H9 (cell line): ENCODE measurements at places on chromosomes 5 and 9. TPM values are rescaled to one million over a fixed set of nuclear protein-coding genes. Genes with fewer than 3 reads are reported as not detected.

GRCh38 chr9:136189394-136190236 is 15.3 kb downstream of the LHX3 start:
- no peak for DNase-seq

DNA sequence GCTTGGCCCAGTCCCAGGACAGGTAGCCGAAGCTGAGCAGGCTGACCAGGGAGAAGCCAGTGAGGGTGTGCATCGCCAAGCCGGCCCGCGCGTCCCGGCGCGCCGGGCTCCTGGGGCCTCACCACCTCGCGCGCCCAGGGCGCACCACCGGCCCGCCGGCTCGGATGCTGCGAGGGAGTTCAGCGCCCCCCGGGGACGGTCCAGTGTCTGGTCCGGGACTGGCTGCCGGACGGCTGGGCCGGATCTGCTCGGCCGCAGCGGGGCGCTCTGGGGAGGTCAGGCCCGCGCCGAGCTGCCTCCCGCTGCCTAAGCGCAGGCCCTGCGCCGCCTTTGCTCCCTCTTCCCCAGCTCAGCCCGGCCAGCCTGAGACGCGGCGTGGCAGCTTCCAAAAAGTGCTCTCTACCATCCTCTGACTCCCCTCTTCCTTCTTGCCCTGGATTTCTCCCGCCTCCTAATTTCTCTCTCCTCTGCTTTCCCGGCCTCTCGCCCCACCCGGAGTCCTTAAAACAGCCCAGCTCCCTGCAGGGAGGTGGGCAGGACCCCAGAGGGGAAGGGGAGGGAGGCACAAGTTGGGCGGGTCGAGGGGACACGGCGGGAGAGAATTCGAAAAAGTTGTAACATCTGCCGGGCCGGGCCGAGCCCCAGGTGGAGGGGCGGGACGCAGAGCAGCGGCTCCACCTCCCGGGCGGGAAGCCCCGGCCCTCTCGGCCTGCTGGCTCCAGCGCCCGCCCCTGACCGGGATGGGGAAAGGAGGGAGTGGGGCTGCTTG is at the start of gene ARSI:
TSS of gene ARSI (minus strand) at position 605 of the 769 bp plus-strand sequence. CDS start at position 73, 532 bp downstream.
- DNase-seq: peak; percentile 89

NUTM2F gene
- total RNA-seq: 0.15 TPM in 1 of 2 replicates, not detected in the other

GRCh38 chr5:6833406-6833805 is 120.2 kb downstream of the TENT4A start:
- no peak for DNase-seq

DNA sequence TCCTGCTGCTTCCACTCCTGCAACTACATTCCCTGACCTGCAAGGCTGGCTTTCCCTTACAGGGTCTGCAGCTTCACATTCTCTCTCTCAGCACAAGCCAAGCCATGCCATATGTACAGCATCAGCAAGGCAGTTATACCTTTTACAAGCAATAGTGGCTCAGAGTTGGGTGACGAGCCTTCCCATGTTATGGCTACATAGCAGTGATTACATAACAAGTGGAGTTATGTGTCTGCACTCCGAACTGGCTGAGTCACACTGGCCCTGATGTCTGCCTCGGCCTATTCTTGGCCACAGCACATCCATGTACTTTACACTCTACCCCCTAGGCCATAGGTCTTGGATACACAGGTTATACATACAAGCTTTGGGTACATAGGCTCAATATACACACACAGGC is 52.0 kb upstream of the SNCAIP start:
- DNase-seq: no peak

HRH2 gene
- 3.3 and 3.6 TPM in 2 replicates for total RNA-seq

GRCh38 chr9:68983522-68984424 is 30.1 kb downstream of the PRKACG start:
- no peak for DNase-seq

RIOK2 gene
- total RNA-seq: 39.5 and 42.2 TPM in 2 replicates

RMRP gene
- total RNA-seq: 18,417 and 20,652 TPM in 2 replicates

GRCh38 chr9:130321539-130321938 is 56.0 kb downstream of the HMCN2 start:
- no peak for DNase-seq

- no peak for DNase-seq
Observed at GRCh38 chr5:69468631-69469030, 24.0 kb upstream of the OCLN start.

GRCh38 chr9:90629354-90629753 is 13.3 kb downstream of the DIRAS2 start:
- DNase-seq: no peak

DNA sequence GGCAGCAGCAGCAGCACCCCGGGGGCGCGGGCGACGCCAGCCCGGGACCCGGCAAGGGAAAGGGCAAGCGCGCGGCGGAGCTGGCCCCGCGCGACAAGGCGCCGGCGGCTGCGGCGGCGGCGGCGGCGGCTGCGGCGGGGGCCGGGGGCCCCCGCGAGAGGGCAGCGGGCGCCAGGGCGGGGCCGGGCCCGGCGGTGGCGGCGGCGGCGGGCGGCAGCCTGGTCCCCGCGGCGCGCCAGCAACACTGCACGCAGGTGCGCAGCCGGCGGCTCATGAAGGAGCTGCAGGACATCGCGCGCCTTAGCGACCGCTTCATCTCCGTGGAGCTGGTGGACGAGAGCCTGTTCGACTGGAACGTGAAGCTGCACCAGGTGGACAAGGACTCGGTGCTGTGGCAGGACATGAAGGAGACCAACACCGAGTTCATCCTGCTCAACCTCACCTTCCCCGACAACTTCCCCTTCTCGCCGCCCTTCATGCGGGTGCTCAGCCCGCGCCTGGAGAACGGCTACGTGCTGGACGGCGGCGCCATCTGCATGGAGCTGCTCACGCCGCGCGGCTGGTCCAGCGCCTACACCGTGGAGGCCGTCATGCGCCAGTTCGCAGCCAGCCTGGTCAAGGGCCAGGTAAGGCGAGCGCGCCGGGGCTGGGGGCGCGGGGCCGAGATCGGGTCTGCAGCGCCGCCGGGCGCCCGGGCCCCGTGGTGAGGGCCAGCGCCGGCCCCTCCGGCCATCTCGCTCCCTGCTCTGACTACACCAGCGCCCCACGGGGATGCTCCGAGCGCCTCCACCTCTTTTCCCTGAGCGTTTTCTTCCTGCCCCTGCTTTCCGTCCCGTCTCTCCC is at the start of gene UBE2QL1:
TSS of gene UBE2QL1 (plus strand) at position 238 of the 843 bp plus-strand sequence. CDS start at position 273, 35 bp downstream.
- DNase-seq: peak; percentile 45

LRRC19 gene
- not detected in 2 replicates for total RNA-seq

DNA sequence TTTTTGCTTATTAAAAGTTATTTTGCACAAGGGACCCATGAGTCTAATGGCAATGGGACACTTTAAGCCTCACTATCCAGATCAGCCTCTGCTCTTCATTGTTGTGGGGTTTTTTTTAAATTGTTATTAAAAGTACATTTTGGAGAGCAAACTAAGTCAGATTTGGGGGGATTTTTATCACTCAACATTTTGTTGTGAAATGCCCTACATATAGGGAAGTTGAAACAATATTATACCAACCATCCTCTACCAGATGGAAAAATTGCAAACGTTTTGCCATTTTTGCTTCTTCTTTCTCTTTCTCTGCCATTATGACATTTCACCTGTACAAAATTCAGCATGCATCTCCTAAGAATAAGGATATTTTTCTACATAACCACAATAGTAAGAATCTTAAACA is 75.3 kb downstream of the SLC1A3 start:
- no peak for DNase-seq

SMIM33 gene
- total RNA-seq: not detected in 2 replicates

- DNase-seq: peak; percentile 70
Observed at GRCh38 chr5:149932445-149933350, 11.9 kb downstream of the PDE6A start.

DNA sequence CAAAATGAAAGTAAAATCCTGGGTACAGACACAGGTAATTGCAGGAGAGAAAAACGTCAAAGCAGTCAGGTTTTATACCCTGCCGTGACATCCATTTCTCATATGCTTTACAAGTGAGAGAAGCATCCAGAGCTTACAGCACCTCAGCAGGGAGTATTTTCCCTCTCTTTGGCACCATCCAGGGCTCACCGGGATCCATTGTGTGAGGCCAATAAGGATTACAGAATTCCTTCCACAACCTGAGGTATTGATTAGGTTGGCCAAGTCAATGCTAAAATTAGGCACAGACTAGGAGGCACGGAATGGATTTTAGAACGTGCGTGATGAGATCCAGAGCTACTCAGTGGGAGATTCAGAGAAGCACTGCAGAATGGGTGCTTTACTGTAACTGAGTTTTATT is 296.6 kb downstream of the FBXL7 start:
- no peak for DNase-seq

DNA sequence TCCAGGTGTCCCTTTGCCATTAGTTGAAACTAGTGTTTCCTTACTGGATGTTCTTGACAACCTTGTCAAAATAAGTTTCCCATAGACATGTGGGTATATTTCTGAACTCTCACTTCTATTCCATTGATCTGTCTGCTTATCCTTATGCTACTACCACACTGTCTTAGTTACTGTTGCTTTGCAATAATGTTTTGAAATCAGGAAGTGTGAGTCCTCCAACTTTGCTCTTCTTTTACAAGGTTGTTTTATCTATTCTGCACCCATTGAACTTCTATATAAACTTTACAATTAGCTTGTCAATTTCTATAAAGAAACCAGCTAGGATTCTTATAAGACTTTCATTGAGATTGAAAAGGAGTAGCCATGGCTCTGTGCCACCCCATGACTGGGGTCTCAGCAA is 24.3 kb downstream of the CD14 start:
- no peak for DNase-seq

GRCh38 chr5:84861306-84861705 is 476.6 kb upstream of the EDIL3 start:
- no peak for DNase-seq

GRCh38 chr5:133371371-133372155 is 240.8 kb downstream of the FSTL4 start:
- no peak for DNase-seq

- DNase-seq: no peak
Observed at GRCh38 chr9:82124090-82124489, 135.5 kb downstream of the SPATA31D1 start.

KIF24 gene
- total RNA-seq: 3.7 and 4.0 TPM in 2 replicates

DNA sequence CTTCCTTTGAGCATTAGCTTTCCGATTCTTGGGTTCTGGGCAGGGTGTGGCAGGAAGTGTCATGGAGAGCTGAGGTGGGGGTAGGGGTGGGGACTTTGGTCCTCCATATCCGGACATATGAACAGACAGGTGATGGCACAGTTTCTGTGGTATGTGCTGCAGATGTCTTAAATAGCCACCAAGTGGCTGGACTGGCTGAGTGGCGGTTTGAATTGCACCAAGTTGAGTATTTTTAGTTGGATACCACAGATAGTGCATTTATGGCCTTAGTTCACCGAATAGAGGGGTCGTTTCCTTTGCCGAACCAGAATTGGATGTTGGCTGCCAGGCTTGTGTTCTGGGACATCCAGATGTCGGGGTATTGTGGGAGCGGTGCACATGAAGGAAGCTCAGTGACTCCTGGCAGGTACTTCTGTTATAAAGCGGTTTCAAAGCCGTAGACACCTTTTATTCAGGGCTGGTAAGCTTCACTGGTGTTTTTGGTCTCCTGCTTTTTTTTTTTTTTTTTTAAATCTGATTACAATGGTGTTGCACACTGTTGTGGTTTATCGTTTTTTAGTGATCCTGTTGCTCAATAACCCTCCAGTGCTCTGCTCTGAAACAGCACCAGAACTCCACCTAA is 15.1 kb upstream of the TNFAIP8 start:
- no peak for DNase-seq

DNA sequence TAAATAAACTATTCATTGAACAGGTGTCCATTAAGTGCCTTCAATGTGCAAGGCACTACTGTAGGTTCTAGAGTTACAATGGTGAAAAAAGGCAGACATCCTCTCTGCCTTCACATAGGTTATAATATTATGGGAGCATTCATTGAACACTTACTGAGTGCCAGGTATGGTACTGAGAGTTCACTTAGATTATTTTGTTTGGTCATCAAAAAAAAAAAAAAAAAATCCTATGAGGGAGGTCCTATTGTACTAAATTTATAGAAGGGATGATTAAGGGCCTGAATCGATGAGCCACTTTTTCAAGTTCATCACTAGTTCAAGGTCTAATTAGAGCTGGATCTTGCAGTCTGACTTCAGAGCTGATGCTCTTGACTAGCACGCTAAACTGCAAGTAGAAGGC is 22.8 kb upstream of the PANK3 start:
- no peak for DNase-seq

DNA sequence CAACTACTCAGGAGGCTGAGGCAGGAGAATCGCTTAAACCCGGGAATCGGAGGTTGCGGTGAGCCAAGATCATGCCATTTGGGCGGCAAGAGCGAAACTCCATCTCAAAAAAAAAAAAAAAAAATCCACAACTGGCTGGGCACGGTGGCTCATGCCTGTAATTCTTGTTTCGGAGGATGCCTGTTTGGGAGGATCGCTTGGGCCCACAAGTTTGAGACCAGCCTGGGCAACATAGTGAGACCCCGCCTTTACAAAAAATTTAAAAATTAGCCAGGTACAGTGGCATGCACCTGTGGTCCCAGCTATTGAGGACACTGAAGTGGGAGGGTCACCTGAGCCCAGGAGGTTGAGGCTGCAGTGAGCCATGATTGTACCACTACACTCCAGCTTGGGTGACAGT is 1.9 kb upstream of the EIF4EBP3 start:
- no peak for DNase-seq

- DNase-seq: peak; percentile 63
Observed at GRCh38 chr5:157026789-157027424, 32.0 kb downstream of the HAVCR1 start.

GRCh38 chr9:126919193-126919592 is 4.6 kb downstream of the RALGPS1 start:
- no peak for DNase-seq

IRX1 gene
- 3.6 and 4.1 TPM in 2 replicates for total RNA-seq

DNA sequence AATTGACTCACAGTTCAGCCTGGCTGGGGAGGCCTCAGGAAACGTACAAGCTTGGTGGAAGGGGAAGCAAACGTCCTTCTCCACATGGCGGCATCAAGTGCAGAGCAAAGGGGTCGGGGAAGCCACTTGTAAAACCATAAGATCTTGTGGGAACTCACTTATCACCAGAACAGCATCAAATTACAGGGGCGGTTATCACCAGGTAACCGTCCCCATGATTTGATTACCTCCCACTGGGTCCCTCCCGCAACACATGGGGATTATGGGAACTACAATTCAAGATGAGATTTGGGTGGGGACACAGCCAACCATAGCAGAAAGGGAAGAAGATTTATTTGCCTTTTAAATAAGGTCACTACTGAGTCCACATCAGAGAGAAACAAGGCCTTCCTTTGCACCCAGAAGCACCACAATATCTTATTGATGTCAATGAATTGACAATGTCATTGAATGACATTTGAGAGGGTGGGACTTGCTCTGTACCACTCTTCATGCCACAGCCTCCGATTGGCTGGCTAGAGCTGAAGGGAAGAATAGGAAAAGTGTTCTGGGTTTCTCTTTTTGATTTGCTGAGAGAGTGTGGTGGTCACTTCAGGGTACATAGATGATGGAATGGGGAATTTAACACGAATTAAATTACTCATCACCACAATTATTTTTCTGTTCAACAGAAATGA is 11.0 kb downstream of the SKP2 start:
- DNase-seq: no peak

DNA sequence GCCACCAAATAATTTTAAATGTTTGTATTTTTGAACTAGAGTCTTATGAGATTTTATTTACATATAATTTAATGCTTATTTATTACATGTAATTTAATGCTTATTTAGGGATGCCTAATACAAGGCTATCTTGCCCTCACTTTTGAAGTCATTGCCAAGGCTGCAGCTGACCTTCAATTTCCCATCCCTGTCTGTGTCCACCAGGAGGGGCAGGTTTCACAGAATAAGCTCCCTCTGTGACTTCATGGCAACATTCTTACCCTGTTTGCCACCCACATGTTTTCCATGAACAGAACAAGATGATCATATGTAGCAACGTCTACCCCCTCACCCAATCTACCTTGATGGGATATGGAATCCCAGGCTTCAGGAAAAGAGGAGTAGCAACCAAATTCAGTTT is 27.0 kb downstream of the C5 start:
- DNase-seq: peak; percentile 30

FBP1 gene
- total RNA-seq: 1.9 and 2.2 TPM in 2 replicates

GRCh38 chr9:90927496-90927895 is 125.9 kb downstream of the SYK start:
- no peak for DNase-seq
